ENCODE measurements at places on chromosomes 1 and 21.
A peak's percentile ranks its signal among the peaks of the same experiment; 100 is the strongest.

DNA sequence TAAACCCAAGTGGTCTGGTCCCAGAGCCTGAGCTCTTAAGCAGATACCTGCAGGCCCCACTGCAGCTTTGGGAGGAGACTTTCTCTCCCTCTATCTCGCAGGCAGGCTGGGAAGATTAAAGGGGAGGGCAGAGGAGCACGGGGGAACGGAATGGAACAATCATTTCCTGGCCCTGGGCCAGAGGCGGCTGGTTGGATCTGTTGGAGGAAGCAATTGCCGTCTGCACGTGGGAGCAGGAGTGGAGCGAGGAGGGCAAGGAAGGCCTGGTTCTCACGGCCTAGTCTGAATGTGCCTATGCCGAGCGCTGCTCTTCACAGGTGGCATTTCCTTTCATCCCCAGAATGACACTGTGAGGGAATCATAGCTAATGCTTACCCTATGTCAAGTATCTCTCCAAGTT is 23.7 kb downstream of the NKAIN1 start:
- DNase-seq: peak; percentile 45

- peak; percentile 97 for DNase-seq
These were observed 27.1 kb downstream of the CFAP57 start for GRCh38 chr1:43199093-43199726.

DNA sequence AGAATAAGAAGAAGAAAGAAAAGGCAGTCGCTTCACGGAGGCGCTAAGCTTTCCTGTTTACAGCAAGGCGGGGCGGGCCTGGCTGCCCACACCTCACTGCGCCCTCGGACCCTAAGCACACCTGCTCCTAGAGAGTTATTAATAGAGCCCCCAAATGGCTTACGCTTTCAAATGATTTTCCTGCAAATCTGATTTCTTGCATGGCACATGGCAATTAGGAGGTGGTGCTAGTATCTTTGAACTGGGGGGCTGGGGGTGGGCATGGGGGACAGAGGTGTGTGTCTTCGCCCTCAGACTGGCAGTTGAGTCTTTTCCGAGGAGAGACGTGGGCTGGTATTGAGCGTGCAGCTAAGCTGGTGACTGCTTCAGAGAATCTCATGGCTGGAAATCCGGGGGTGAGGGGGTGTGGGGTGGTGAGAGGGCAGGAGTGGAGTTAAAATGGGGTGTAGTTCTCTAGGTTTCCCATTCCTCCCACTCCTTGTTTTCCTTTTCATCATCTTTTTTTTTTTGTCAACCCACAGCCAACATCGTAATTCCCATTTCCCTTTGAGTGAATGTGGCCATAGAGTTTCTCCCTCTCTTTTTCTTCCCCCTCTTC is 1.3 kb downstream of the S1PR1 start:
- no peak for DNase-seq

DNA sequence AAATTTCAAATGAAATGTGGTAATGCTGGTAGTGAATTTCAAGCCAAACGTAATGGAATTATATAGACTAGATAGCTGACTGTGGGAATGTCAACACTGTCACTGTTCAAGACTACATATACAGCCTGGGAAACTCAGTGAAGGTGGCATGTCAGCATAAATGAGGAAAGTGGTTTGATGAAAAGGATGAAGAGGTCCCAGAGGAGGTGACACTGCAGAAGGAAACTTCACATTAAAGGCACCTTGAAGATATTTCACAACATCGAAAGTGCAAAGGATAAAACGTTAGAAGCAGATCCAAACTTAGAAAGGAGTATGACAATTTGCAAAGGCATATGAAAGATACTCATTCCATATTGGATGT is 25.7 kb downstream of the MAPKAPK2 start:
- DNase-seq: no peak

DNA sequence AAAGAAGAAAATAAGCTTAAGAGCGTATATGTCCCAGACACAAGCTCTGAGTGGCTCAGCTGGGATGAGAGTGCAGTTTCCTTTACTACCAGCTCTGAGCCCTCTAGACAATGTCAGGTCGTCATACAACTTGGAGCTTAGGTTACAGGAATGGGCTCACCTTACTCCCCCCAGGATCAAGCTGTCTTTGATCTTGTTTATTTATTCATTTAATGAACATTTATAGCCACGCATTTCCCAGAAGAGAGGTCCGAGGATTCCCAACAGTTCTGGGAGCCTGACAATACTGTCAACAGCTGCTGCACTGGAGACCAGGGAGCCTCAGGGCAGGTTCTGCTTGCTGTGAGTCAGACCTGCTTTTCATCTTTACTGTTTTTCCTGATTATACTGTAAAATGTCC is 378.9 kb downstream of the PLPP3 start:
- peak; percentile 88 for DNase-seq

DNA sequence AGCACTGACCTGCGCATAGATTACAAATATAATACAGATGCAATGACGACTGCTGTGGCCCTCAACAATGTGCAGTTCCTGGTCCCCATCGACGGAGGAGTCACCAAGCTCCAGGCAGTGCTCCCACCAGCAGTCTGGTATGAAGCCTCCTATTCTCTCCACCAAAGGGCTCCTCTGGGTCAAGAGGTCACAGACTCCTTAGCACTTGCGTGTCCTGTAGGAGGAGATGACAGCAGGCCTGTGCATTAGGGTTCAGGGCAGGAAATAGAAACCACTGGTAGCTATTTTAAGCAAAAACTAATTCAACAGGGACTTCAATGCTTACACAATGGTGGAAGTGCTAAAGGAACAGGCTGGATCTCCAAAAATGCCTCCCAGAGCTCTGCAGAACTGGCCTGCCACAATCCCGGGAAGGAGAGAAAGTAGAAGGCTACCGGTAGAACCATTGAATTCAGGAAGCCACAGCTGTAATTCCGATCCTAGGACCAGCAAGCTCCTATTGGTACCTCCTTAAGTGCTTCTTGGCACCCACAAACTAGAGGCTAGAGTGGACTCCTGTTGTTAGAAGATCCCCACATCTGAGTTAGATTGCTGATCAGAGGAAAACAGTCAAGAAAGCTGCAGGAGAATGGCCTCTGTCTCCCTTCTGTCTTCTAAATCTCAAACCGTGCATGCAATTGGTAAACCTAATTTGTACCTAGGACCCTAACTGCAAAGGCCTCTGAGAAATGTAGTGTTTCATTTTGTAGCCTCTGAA is 12.7 kb upstream of the DYNLT5 start:
- no peak for DNase-seq

GRCh38 chr1:110631836-110632620 is 25.9 kb upstream of the KCNA2 start:
- DNase-seq: no peak

- DNase-seq: peak; percentile 98
These were observed 39.9 kb downstream of the PEX14 start for GRCh38 chr1:10514490-10515235.

GRCh38 chr1:25738499-25738898 is 61.5 kb upstream of the SELENON start:
- DNase-seq: no peak

GRCh38 chr1:153945795-153946621 is 510 bp downstream of the DENND4B start:
- peak; percentile 48 for DNase-seq

GRCh38 chr21:37770461-37770860 is 145.8 kb downstream of the KCNJ6 start:
- no peak for DNase-seq

Data from NCI-H510A treated with DMSO at 0.1 percent for 48 hours (cell line).